H9 (cell line): ENCODE measurements at places on chromosomes 11 and 22. TPM values are rescaled to one million over a fixed set of nuclear protein-coding genes. Genes with fewer than 3 reads are reported as not detected.

OR4A16 gene
- total RNA-seq, result not detected in 2 replicates

EHF gene
- not detected in 2 replicates for total RNA-seq

PRG3 gene
- total RNA-seq, result not detected in 2 replicates

DNA sequence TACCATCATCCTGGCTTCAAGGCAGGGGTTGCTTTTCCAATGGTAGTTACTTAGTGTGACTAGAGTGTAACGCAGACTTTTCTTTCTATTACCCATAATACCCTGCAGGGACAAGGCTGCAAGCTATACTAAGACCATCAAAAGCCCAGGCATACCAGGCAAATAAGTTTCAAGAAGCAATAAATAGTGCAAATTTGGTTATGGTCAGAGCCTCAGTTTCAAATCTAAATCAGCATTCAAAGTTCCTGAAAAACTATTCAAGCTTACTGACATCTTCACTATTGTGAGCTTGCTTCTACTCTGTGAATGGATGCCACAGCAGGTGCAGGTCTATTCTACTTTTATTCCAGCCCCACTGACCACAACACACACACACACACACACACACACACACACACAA is 2.5 kb upstream of the HBB start:
- DNase-seq, result no peak

- DNase-seq, result no peak
Observed at GRCh38 chr11:72391638-72392423, 42.5 kb downstream of the CLPB start.

GRCh38 chr22:45216133-45217003 is 24.3 kb downstream of the KIAA0930 start:
- peak; percentile 64 for DNase-seq

GRCh38 chr11:44766112-44766971 is 39.6 kb downstream of the TSPAN18 start:
- peak; percentile 22 for DNase-seq

- no peak for DNase-seq
Observed at GRCh38 chr22:39900306-39901227, at the start of gene GRAP2. GRAP2 (plus strand) TSS chr22:39901084; CDS start chr22:39947107, 46,023 bp downstream.

GRCh38 chr11:45158210-45158731 is 11.8 kb downstream of the PRDM11 start:
- no peak for DNase-seq

DNA sequence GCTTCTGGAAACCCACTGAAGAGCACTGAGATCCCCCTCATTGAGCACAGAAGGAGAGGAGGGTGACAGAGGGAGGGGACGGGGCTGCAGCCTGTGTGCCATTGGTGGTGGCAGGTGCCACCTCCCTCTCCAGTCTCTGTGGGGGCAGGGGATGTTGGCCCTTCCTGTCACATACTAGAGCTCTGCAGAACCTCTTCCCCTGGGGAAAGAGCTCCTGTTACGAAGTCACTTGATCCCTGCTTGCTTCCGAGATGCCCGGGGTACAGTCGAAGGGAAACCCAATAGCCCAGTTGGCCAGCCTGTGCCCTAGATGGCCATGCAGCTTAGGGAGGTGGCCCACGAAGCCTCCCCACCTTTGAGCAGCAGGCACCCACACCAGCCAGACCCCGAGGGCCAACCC is 29.4 kb downstream of the DAGLA start:
- DNase-seq, result no peak

- DNase-seq, result no peak
Observed at GRCh38 chr11:84549217-84549616, 1077.9 kb downstream of the DLG2 start.

DNA sequence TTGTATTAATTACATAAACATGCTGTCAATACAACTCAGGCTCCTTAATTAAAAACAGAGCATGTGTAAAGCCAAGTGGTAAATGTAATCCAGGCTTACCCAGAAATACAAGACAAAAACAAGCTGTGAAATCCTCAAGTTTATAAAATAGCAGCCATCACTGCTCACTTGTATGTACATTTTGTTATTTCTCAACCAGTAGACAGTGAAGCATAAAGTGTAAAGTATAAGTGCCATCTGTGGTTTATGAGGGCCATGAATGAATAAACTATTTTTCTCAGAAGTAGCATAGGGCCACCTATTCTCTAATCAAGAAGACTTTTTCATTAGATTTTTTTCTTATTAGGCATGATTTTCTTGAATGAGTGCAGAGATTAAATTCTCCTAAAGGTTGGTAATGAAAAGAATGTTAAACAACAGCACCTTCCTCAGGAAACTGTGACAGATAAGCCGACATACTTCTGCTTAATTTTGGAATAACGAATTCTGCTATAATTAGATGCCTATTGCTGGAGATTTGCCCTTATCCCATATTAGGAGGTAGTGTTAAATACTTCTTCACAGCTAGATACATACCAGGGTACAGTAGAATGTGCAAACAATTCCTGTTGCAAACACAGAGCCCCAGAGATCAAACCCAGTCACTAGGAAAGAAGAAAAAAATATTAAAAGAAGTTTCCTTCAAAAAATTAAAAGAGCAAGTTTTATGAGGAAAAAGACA is 13.0 kb downstream of the SLC5A12 start:
- no peak for DNase-seq

DNA sequence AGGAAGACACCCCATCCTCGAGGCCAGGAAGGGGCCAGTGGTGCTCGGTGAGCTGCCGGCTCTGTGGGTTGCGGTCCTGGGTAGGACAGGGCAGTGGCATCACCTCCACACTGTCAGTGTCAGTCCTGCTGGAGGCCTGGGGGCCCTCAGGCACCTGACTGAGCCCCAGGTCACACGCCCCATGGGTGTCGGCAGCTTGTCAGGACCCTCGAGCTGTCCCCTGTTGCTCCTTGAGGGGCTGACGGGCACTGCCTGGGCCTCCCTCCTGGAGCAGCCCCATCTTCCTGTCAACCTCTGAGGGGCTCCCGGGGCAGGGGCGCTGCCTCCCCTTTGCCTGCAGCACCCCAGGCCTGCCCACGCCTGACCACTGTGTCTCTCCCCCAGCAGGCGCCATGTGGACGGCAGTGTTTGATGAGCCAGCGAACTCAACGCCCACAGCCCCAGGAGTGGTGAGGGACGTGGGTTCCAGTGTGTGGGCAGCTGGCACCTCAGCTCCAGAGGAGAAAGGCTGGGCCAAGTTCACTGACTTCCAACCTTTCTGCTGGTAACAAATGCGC is 35.4 kb downstream of the SBF1 start:
- DNase-seq, result no peak

DNA sequence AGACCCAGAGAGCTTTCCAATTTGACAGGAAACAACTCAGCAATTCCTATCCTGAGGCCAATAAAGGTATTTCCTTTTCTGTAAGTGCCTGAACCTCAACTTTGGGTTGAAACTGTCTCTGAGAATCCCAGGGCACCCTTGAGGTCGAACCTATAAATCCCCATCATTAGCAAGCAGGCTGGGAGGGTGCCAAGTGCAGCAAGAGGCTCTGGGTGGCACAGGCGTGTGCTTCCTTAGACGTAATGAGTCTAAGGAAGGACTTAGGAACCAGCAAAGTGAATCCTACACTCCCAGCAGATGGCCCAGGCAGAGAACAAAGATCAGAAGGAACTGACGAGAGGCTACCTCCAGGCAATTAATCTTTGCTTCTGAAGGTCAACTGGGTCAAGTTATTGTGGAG is 234.3 kb upstream of the NARS2 start:
- no peak for DNase-seq

GRCh38 chr11:86916330-86916729 is 38.9 kb downstream of the FZD4 start:
- DNase-seq, result no peak

DNA sequence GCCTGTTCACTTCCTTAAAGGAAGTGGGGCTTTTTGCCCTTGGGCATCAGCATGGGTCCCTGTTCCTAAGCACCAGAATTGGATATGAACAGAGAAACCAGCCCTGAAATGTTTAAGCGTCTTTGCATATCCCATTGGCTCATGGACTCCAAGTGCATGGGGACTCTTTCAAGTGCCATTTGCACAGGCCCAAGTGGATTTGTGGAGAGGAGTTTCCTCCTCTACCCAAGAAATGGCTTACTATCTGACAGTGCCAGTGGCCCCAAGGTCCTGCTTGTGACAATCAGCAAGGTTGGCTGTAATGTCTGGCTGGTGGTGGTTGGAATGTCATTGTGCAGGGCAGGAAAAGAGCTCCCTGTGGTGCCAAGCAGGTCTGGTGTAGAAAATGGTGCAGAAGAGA is 4.0 kb downstream of the TOMM22 start:
- DNase-seq, result no peak
